ENCODE measurements at places on chromosomes 7 and 10.
A peak's percentile ranks its signal among the peaks of the same experiment; 100 is the strongest.

DNA sequence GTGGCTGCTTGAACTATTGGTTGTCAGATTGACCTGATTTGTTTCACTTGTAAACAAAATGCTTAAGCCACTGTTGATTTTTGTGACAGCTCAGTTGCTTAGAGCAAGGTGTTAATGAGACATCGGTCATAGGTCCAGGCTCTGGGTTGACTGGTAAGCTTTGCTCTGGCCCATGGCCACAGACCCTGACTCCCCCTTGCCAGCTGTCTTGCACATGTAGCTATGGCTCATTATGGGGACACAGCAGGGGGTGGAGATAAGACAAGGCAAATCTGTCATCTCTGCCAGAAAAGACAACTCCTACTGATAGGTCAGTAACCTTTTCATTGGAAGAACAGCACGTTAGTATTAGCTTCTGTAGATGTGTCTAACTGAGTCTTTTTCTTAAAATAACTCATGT is 95.3 kb downstream of the KAT6B start:
- no peak for DNase-seq

- DNase-seq: no peak
Observed at GRCh38 chr10:61761825-61762217, 99.1 kb downstream of the CABCOCO1 start.

DNA sequence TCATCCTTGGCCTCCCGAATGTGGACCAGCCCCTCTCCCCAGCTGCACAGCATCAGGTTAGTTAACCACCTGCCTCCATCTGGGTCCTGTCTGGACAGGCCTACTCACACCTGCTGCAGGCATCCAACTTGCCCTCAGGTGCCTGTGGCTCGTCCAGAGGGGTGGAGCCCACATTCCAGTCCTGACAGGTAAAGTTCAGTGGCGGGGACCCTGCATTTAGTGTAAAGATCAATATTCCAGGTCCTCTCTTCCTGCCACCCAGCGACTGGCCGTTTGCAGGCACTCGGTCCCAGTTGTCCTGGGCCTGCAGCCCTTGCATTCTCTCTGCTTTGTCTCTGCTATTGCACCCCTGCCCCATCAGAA is 15.0 kb downstream of the HTRA1 start:
- DNase-seq: no peak

- DNase-seq: no peak
Observed at GRCh38 chr7:101399759-101400158, 37.1 kb downstream of the COL26A1 start.

DNA sequence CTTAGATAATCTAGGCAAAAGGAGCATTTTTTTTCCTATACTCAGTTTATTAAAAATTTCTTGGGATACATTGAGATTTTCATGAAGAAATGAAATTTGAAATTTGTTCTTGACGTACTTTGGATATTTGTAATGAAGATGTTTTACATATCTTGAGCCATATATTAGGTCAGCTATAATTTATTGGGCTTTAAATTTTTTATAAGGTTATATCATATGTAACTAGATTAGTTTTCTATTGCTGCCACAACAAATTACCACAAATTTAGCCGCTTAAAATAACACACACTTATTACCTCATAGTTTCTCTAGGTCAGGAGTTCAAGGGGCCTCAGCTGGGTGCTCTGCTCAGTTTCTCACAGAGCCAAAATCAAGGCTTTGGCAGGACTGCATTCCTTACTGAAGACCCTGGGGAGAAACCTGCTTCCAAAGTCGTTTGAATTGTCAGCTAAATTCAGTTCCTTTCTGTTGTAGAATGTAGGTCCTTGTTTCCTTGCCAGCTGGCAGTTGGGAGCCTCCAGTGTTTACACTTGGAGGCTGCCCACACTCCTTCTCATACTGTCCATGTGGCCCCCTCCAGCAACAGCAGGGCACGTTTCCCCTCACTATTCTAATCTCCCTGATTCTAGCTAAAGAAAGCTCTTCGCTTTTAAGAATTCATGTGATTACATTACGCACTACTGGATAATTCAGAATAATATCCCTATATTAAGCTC is 42.6 kb upstream of the DNAH11 start:
- DNase-seq: no peak

GRCh38 chr10:72079356-72079755 is 9.0 kb downstream of the SPOCK2 start:
- peak; percentile 83 for DNase-seq

DNA sequence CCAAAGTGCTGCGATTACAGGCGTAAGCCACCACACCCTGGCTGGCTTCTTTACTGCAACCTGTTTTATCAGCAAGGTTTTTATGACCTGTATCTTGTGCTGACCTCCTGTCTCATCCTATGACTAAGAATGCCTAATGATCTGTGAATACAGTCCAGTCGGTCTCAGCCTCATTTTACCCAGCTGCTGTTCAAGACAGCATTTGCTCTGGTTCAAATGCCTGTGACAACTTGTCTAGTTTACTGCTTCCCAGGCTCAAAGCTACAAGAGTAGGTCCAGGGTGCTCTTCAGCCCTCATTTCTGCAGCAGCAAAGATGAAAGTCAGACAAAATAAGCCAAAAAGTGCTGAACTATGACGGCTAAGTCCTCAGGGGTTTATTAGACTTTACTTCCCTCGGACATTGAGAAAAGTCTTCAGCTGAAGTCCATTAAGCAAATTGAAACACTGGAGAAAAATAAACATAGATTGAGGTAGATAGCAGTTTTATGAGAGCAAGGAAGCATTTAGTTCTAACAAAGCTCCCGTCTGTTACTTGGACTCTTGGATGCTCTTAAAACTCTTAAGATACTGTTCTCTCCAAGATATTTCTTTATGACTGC is 12.5 kb upstream of the LYZL1 start:
- no peak for DNase-seq

- DNase-seq: no peak
Observed at GRCh38 chr7:113875224-113875623, 43.6 kb downstream of the PPP1R3A start.

DNA sequence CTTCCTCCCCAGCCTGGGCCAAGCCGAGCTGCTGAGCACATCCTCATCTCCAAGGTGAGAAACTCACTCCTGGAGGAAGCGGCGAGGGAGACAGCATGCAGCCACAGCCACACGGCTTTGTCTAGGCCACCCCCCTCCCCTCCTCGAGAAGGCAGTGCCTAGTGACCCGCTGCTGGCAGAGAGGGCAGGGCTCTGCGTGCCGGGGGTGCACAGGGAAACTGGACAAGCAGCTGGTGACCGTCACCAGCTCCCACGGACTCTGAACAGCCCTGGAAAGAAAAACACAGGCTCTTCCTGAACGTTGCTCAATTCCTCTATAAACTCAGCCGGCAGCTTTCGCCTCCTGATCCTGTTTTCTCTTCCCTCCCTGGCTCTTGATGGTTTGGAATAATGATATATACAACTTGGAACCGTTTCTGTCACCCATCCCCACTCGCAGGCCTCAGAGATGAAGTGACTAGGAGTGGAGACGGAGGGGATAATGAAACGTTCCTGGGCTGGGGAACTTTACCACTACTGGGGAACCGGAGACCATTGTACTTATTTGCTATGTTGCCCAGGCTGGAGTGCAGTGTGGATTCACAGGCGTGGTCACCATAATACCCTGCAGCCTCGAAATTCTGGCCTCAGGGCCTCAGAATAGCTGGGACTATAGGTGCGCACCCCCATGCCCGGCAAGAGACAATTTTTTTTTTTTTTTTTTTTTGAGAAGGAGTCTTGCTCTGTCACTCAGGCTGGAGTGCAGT is 19.3 kb downstream of the PAPOLB start:
- no peak for DNase-seq

- no peak for DNase-seq
Observed at GRCh38 chr10:20959242-20959641, 62.1 kb upstream of the NEBL start.

DNA sequence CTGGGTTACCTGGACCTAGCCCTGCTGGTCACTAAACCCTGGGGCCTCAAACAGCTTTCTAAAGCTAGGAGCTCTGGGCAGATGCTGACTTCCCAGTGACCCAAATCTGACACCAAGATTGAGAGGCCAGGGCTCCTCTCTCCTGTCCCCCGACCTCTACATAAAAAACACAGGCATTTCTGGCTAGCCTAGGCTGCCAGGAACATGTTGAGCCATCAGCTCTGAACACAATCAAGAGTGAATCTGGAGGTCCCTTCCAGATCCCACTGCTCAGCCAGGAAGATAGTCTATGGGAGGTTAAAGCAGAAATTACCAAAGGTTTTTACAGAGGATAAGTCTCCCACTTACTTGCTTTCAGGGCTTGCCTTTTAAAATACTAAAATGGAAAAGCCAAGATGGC is 22.1 kb upstream of the PDE1C start:
- DNase-seq: no peak

DNA sequence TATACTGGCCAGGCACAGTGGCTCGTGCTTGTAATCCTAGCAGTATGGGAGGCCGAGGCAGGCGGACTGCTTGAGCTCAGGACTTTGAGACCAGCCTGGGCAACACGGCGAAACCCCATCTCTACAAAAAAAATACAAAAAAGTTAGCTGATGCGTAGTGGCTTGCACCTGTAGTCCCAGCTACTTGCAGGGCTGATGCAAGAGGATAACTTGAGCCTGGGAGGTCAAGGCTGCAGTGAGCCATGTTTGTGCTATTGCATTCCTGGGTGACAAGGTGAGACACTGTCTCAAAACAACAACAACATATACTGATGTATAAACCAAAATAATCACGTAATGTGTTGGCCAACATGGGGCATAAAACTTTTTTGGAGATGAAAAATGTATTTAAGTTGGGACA is 6.4 kb upstream of the NPM3 start:
- DNase-seq: no peak

DNA sequence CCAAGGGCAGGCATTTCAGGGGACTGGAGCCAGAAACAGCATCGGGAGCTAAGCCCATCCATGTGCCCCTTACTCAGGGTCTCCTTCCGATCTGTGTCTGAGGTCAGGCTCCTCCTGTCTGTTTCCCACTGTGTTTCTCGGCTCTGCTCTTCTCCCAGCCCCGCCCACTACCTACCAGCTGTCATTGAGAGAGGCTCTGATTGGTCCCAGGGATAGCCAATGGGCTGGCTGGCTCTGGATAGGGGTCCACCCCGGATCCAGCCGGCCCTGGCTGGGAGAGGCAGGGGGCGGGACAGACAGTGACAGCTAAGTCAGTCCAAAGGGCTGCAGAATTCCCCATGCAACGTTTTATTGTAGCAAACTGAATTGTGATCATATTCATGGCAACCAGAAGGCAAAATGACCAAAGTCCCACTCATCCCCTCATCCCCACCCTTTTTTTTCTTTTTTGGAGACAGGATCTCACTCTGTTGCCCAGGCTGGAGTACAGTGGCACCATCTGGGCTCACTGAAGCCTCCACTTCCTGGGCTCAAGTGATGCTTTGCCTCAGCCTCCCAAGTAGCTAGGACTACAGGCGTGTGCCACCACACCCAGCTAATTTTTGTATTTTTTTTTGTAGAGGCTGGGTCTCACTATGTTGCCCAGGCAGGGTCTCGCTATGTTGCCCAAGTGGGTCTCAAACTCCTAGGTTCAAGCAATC is 76.3 kb downstream of the CLIP2 start:
- DNase-seq: no peak

GRCh38 chr10:23310404-23310803 is 34.2 kb downstream of the C10orf67 start:
- DNase-seq: no peak

DNA sequence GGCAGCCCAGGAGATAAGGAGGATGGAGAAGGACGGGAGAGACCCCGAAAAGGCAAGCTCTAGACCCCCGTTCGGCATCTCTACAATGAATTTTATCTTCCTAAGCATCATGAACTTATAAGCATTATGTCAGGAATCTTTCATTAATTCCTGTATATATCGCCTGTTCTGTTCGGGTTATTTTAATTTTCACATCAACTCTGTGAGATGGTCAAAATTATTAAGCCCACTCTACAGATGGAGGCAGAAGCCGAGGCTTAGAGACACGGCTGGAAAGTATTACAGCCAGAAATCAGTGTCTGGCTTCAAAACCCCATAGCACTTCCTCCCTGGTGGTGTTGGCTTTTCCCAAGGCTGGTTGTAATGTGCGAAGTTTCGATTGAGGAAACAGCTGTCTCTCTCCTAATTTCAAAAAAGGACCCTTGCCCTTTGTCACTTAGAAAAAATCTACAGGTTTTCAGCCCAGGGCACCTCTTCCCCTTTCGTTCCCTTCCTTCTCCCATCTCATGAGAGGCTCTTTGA is 1.5 kb upstream of the GRM8 start:
- DNase-seq: no peak

GRCh38 chr7:17520941-17521340 is 222.5 kb downstream of the AHR start:
- DNase-seq: no peak

GRCh38 chr7:97623333-97623732 is 108.6 kb upstream of the TAC1 start:
- DNase-seq: no peak

All from activated CD8-positive, alpha-beta memory T cell treated with anti-CD3 and anti-CD28 coated beads for 24 hours (primary cell).